ENCODE measurements at places on chromosomes 3 and 15.

DNA sequence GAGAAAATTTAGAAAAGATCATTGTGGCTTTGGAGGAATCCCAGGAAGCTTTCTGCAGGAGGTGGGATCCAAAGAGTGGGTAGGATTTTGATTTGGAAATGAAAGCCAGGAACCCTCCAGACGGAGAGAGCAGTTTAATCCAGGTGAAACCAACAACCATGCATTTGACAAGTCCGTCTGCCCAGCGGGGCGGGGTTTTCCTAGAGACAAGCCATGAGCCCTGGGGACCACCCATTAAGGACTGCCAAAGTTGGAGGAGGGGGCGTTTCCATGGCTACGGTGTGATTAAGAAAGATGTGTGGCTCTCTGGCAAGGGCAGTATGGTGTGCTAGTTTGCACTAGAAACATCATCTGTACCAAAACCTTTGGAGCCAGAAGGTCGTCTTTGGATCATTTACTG, 53.4 kb downstream of the SRGAP3 start:
- no peak for DNase-seq

GRCh38 chr15:57321973-57322601, 54.2 kb upstream of the CGNL1 start:
- DNase-seq: no peak

DNA sequence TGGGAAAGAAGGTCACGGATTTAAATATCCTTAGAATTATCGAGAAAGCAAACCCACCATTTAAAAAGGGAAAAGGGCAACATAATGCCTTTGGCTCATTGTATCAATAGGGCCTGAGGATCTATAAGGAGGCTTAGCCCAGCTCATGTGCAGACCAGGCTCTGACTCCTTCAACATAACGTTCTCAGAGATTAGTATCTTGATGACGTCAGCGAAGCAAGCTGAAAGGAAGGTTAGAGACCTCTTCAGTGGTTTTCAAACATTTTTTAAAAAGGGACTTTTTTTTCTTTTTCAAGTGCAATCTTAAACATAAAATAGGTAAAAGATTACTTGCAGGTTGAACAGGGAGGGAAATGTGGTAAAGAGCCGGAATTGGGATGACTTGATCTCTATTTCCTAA, 463.9 kb upstream of the ADAMTS9 start:
- no peak for DNase-seq

DNA sequence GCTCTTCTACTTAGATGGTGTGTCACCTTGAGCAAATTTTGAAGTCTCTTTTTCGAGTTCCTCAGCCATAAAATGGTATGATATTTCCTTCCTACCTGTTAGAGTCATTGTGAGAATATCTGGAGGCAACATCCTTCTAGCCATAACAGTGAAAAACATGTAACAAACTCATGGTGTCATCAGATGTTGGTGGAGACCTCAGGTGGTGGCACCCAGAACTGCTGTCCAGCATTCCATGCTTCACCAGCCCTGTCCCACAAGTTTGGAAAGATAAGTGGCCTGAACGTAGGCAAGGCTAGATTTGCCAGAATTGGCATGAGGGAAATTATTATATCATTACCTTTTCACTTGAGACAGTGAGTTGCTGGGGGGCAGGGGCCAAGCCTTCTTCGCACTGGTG, 30.4 kb downstream of the GASK1A start:
- no peak for DNase-seq

DNA sequence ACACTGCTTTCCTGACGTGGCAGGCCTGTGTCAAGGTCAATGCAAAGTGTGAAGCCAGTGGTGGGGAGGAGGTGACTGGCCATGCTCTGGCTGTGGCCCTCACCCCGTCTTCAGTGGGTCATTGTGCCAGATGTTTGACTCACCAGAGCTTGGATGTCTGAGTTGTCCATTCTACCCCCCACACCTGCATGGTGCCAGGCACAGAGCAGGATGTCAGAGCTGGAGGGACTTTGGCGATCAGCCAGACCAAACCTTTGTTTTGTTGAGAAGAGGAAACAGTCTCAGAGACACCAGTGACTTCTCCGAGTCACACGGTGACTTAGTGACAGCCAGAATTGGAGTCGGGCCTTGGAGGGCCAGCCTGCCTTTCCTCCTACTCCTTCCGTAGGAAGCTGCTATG, 49.5 kb downstream of the SMAD6 start:
- no peak for DNase-seq

- DNase-seq: no peak
These were observed 56.6 kb downstream of the CEP63 start for GRCh38 chr3:134542287-134542958.

- no peak for DNase-seq
These were observed 93.5 kb upstream of the ARRDC4 start for GRCh38 chr15:97866959-97867358.

DNA sequence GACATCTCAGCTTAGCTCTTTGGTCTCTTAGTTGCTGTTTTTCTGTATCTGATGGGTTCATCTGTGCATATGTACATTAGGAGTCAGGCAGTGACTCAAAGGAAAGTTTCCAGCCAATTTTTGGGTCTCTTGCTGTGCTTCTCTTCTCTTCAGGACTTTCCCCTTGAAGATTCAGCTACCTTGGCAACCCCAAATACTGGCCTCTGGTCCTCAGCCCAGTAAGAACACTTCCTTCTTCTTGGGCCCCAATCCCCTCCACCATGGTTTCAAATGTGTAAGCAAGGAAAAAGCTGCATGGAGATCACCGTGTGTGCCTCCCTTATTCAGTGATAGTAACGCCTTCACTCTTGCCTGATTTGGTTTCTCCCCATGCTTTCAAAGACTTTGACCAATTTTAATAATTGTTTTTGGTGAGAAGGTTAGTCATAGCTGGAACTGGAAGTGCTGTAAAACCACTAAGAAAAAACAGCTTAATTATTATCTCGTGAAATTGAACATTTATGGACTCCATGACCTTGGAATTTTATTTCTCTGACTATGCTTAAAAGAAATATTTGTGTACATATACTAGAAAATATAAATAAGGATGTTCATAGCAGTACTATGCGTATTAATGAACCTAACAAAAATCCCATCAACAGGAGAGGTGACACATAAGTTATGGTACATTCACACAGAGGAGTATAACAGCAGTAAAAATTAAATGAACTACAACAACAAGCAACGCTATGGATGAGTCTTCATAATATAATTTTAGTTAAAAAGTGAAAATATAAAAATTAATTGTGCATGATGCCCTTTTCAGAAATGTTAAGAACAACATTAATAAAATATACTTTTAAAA, 125.3 kb upstream of the BCL6 start:
- no peak for DNase-seq

DNA sequence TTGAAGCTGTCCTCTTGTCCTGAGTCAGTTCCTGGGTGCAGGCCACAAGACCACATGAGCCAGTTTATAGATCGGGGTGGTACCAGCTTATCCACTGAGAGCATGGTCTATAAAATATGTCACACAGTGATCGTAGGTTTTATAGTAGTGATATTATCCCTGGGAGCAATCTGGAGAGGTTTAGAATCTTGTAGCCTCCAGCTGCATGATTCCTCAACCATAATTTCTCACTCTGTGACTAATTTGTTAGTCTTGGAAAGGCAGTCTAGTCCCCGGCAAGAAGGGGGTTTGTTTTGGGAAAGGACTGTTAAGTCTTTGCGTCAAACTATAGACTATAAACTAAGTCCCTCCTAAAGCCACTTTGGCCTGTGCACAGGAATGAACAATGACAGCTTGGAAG, 693.0 kb upstream of the CADM2 start:
- DNase-seq: no peak

DNA sequence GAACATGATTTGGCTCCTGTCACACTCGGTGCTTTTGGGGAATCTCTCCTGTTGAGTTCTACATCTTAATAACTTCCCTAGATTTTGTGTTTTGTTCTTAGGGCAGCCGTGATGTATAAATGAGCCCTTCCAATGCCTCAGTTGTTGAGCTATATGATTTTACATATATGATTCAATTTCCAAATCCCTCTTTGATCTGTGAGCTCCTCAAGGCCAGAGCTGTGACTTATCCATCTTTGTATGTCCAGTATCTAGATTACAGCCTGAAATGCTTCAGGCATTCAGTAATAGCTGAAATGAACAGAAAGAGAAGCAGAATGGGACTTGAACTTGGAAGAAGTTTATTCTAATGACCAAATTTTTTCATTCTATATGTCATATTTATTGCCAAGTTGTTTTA, 26.6 kb downstream of the CGGBP1 start:
- no peak for DNase-seq

DNA sequence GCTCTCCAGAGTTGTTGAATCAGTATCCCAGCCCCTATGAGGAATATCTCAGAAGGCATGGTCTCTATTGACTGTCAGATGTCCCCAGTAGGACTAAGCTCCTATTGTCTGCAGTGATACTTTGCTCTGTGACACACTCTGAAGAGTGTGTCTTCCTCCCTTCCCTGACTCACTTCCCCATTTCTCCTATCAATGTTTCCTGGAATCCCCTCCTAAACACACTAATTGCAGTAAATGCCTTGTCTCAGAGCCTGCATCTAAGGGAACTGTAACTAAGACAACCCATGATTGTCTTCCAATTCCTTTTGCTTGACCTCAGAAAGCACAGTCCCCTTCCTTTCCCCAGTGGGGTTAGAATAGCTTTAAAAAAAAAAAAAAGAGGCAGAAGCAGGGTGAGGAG, 397.3 kb upstream of the PROK2 start:
- DNase-seq: no peak

- DNase-seq: no peak
These were observed 91.0 kb upstream of the CBLB start for GRCh38 chr3:105959851-105960250.

DNA sequence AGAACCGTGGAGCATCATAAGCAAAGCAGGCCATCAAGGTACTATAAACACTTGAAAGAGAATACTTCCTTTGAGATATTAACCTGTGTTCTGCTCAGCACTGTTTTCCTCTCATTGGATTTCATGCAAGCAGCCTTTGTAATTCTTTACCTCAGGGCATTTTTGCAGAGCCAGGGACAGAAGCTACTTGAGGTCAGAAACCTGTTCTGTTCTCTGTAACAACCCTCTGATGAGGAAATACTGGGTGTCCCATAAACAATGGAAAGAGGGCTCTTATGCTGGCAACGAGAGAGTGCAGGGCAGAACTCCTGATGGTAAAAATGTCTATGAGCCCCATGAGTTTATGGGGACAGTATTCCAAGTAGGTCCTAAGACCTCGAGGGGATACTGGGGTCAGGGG, 66.0 kb downstream of the DCLK3 start:
- DNase-seq: no peak

- no peak for DNase-seq
These were observed 61.5 kb downstream of the PRICKLE2 start for GRCh38 chr3:64163755-64164148.

DNA sequence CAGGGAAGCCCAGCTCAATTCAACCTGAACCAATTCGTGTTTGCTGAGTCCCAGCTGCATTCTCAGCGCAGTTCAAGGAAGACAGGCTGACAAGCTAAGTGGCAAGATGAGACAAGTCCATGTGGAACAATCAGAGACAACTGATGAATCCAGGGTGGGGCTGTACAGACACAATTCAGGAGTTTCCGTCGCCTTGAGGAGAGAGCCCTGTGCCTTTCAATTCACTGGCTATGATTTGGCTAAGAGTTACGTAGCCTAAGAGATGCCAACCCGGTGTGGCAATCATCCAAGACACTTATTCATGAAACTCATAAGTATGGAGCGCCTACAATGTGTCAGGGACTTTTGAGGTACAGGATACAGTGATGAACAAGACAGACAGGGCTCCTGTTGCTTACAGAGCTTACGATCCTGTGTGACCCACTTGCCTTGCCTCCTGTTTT, 15.5 kb upstream of the ZBED2 start:
- no peak for DNase-seq

DNA sequence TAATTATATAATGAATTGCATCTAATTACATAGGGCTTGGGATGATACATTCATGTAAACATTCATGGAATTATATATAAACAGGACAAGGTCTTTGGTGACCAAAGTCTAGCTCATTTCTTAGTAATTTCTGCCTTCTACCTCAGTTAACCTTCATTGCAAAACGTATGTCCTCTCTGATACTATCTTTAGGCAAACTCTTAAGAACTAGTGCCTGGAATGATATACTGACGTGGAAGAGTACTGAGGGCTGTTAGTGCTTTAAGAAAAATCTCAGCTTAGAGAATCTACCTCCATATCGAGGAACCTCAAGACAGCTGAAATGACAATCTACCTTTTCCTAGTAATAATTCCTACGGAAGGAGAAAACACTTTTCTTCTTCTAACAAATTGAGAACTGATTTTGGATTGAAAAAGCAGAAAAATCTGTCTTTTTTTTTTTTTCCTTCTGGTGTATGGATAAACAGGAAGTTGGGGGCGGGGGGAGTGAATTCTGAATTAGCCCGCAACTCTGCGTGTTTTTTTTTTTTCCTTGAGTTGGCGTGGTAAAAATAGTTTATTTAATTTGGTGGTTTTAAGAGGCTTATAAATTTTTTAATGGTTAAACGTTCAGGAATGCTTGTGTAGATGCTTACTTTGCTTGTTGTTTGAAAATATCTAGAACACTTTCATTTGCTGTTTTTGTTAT, 43.2 kb downstream of the RARB start:
- no peak for DNase-seq

DNA sequence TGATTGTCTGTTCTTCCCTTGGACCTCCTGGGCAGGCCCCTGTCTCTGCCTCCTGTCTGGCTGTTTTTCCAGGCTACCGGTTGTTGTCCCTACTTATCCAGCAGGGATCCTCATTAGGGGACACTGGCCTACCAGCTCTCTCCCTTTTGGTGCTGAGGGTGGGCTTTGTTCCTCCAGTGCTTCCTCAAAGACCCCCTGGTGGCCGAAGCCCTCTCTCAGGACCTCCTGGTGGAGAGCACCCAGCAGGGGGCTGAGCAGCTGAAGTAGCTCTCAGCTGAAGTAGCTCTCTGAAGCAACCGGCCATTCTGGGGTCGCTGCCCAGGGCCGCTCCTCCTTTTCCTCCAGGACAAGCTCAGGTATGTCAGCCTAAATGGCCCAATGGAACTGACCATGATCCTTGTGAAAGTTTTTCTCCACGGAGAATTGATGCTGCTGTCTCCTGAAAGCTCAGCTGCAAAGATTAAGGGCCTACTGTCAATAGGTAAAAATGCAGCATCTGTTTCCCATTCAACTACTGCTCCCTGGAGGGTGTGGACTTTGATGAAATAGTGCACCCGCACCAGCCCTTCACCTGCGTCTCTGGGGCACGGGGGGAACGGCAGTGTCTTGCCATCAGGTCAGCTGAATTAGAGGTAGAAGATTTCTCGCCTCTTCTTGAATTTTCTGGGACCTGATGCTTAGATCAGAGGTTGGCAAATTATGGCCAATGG, 27.6 kb downstream of the ARNT2 start:
- DNase-seq: no peak

DNA sequence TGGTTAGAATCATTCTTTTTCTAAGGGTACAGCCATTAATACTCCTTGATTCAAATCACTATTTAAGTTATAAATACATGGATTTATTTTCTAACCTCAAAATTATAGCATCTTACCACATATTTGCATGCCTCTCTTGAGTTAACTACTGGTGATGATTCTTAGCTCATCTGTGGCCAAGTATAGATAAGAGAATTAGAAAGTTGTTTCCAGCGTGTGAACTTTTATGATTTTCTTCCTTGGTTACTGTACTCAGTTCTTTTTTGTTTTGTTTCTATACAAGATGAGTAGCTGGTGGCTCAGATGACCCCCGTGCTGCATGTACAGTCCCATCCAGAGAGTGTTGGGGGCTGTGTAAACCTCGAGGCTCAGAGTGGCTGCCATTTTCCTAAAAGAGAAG, 124.6 kb downstream of the IGF1R start:
- no peak for DNase-seq

- DNase-seq: no peak
These were observed 46.3 kb upstream of the UTS2B start for GRCh38 chr3:191376516-191377141.

GRCh38 chr15:69392352-69392751, 21.8 kb upstream of the KIF23 start:
- DNase-seq: no peak

All from NK-92 treated with Interleukin-12 subunit alpha and Interleukin-12 subunit beta, amount 100 ng/mL, for 24 hours (cell line).